NCI-H1417 (cell line): ENCODE measurements at places on chromosomes 2 and 18.

DNA sequence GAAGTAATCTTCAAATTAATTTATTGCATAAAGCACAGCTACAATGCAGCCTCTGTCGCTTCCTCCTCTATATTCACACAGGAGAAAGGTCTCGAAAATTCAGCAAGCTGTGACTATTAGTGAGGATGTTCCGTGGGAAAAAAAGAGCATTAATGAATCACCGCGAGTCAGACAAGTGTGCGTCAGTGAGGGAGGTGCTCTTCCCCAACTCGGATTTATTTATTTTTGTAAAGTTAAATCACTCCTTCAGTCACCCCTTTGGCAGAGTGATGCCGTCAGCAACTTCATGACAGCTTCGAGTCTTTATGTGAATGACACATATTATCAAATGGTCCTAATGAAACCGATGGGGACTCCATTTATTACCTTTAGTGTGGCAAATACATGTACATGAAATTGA, 648.9 kb upstream of the SALL3 start:
- DNase-seq = no peak

DNA sequence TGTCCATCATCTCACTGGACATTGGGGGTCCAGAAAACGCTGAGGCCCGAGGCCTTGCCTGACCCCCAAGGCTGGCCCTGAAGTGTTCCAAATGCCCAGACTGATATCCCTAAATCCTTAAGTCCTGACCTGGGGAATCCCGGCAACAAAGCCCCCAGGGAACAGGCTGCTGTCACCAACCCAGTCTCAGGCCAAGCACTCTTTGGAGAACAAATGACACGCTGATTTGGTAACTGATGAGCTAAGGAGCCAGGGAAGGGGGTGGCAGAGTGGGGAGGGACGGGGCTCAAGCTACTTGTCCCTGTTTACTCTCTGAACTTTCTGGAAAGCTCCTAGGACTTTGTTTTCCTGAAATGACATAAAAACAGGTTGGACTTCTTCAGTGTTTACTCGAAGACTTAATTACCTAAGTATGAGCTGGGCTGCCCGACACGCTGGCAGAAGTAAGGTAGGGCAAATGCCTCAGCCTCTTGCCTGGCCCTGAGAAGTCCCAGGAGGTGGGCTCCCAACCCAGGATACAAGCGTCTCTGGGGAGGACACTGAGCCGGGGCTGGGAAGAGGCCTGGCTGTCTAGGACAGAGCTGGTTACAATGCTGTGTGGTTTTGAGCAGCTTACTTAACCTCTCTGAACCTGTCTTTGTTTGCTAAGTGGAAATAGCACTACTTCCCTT, 105.5 kb upstream of the GLI2 start:
- DNase-seq = no peak

GRCh38 chr18:46566111-46566510, 90.9 kb downstream of the LOXHD1 start:
- no peak for DNase-seq

DNA sequence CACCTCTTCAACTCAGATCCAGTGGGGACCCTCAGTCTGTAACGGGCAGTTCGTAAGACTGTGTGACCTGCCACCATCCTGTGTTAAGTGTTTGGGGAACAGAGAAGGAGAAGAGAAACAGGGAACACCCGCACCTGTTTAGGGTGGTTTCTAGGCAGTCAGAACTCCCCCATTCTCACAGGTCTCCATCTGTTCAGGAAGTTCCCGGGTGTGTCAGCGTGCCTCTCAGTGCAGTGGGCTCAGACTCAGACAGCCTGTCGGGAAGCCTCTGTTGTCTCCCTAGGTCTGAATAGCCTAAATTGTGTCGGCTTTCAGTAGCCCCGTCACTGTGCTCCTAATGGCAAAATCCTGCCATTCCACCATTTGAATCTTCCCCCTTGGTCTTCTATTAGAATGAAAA, 256.6 kb downstream of the LOXHD1 start:
- no peak for DNase-seq

GRCh38 chr2:184155791-184156190, 442.5 kb upstream of the ZNF804A start:
- DNase-seq = no peak

DNA sequence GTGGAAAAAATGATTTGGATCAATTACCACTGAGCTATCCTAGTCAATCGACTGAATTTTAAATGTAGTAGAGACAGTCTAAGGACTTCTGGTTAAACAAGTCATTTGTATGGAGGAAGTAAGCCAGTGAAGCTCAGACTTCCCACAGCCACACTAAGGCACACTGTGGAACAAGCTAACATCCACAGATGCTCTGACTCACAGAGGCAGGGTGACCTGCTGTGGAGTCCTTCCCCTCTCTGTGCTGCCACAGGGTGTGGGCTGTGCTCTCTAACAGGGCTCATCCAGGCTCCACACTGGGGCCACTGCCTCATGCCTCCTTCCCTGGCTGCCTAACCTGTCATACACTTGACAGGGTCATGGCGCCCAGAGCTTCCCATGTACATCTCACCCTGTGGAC, 351.0 kb downstream of the GALR1 start:
- no peak for DNase-seq

DNA sequence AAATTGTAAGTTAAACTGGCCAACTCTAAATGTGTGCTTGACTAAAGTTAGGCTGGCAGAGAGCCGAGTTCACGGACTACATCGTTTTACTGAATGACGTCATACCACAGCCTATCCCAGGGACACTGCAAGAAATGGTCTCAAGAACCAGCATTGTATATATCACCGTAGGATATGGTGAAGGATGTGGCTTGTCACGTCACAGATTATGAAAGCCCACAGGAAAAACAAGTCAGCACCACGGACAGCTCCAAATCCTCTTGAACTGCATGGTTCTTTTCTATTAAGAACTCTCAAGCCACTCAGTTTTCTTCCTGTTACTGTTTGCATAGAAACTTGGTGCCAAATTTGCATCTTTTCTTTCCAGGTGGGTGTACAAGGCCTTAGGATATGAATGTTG, 85.1 kb upstream of the ACAA2 start:
- no peak for DNase-seq
